ENCODE measurements at places on chromosomes 2 and 18.

DNA sequence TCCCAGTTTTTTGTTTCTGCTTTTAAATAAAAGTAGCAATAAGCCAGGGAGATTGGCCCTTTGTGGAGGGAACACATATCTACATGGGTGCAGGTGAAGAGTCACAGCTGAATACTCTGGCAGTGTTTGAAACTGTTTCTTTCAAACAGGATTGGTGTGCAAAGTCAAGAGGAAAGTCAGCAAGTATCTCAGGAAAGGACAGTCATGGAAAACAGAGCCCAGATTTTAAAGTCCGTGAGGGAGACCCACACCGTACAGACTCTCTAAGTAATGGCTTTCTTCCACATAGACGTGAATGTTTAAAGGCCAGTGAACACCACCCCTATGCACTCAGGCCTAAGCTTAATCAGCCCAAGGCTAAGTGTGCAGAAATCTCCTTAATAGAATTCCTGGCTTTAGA lies 95.3 kb downstream of the GFPT1 start:
- DNase-seq: no peak

GRCh38 chr18:22591222-22591621 lies 173.5 kb upstream of the CTAGE1 start:
- DNase-seq: no peak

- DNase-seq: no peak
Measured at GRCh38 chr2:24365826-24366225, 5.5 kb upstream of the ITSN2 start.

- no peak for DNase-seq
Measured at GRCh38 chr18:8279346-8279745, 329.9 kb upstream of the RAB12 start.

DNA sequence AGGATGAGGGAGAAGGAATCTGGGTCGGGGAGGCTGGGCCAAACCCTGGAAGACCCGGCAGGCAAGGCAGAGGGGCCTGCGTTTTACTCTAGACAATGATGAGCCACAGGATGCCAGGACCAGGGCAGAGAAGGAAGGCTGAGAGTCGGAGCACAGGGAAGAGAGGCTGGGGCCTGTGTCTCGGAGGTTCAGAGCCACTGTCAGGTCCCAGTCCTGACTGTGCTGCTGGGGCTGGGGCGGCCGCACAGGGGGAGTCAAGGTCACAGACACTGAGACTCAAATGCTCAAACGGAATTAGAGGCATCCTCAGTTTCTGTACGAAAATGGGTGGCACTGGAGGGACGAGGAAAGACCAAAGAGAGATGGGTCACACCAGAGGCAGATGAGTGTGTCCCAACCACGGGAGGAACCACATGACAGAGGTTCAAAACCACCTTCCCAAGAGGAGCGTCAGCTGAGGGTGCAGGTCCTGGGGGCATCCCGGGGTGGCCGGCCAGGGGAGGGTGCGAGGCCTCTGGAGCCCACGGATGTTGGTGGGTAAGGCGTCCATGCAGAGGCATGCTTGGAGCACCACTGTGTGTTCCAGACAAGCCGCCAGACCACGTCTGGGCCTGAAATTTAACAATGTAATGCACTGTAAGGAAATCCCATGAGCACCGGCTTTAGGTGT lies 14.7 kb downstream of the HDAC4 start:
- no peak for DNase-seq

DNA sequence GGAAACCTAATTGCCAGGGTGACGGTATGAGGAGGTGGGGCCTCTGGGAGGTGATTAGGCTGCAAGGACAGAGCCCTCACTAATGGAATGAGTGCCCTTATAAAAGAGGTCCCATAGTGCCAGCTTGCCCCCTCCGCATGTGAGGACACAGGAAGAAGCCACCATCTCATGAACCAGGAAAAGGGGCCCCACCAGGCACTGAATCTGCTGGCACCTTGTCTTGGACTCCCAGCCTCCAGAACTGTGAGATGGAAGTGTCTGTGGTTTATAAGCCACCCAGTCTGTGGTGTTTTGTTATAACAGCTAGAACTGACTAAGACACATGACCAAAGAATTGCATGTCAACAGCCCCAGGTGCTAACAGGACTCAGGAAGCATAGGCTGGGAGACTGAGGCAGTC lies 214.3 kb downstream of the MGAT5 start:
- no peak for DNase-seq

- no peak for DNase-seq
Measured at GRCh38 chr2:51025906-51026555, 5.9 kb downstream of the NRXN1 start.

DNA sequence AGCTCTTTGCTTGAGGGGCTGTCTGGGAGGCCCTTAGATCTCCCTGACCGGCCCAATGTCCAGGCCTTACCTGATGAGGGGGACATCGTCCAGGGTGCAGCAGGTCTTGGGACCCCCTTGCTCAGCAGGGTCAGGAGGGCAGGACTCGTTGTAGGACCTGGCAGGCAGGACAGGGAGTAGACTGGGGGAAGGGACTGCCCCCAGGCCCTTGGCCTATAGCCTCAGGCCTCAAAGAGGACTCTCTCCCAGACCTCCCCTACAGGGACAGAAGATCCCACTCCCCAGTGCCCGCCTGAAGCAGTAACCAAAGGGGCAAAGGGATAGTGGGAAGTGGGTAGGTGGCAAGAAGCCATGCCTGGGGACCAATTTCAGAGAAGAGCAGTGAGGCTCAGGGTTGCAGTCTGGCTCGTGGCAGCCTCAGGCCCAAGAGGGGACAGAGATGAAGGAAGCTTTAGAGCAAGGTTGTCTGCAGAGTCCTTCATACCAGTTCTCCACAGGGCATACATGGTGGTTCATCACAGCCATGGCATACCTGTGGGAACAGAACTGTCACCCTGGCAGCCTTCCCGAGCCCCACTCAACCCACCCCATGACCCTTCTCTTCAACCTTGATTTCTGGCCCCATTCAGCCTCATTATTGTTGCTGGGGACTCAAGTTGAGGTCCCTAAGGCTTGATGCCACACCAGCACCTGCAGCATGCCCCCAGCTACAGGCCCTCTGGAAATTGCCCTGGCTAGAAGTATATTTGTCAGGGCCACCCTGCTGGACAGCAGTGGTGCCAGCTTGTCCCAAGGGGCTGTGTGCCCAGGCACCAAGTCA lies 1.3 kb downstream of the TMEM150A start:
- DNase-seq: no peak

- no peak for DNase-seq
Measured at GRCh38 chr2:32220445-32220844, 44.2 kb downstream of the NLRC4 start.

- no peak for DNase-seq
Measured at GRCh38 chr2:40725040-40725439, 273.1 kb upstream of the SLC8A1 start.

DNA sequence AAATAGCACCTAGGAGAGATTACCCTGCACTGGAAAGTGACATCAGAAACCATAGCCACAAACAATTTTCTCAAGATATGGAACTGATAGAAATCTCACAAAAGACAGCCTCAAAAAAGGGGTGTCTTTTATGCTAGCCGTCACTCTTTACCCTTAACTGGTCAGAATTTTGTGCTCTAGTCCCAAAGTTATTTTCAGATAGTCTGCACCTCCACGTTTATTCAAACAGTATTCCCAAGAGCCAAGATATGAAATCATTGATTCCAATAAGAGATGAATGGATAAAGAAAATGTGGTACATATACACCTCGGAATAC lies 23.5 kb upstream of the PMAIP1 start:
- DNase-seq: no peak

- no peak for DNase-seq
Measured at GRCh38 chr2:199115169-199115568, 342.6 kb downstream of the SATB2 start.

- no peak for DNase-seq
Measured at GRCh38 chr2:120289221-120289906, 36.7 kb downstream of the RALB start.

- DNase-seq: no peak
Measured at GRCh38 chr2:25358836-25359235, 17.1 kb upstream of the DNMT3A start.

GRCh38 chr18:58044370-58045241 lies 580 bp downstream of the NEDD4L start:
- DNase-seq: peak; percentile 62

DNA sequence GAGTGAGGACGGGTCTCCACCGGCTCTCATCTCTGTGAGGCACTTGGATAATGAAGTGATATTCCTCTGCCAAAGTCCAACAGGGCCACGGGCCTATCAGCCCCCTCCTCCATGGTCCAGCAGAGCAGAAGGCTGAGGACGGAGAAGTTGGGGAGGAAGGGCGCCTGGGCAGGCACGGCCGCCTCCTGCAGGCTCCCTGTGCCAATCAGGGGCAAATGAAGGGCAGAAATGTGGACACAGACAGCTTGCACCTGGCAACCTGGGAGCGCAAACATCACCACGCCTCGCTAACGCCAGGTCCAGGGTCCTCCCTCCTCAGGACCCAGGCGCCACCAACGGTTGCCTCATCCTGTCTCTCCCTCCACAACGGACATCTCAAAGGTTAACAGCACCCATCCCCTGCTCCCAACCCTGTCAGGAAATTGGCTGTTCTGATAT lies 24.3 kb downstream of the SMAD7 start:
- no peak for DNase-seq

- no peak for DNase-seq
Measured at GRCh38 chr2:149049142-149049541, 10.6 kb downstream of the LYPD6B start.

- DNase-seq: no peak
Measured at GRCh38 chr2:16335604-16335930, 330.1 kb downstream of the CYRIA start.

GRCh38 chr18:11750581-11751310 lies 61.7 kb downstream of the GNAL start:
- DNase-seq: no peak

- DNase-seq: no peak
Measured at GRCh38 chr2:241894681-241895426, 25.3 kb downstream of the RTP5 start.

GRCh38 chr18:69257861-69258458 lies 142.7 kb upstream of the DOK6 start:
- no peak for DNase-seq

DNA sequence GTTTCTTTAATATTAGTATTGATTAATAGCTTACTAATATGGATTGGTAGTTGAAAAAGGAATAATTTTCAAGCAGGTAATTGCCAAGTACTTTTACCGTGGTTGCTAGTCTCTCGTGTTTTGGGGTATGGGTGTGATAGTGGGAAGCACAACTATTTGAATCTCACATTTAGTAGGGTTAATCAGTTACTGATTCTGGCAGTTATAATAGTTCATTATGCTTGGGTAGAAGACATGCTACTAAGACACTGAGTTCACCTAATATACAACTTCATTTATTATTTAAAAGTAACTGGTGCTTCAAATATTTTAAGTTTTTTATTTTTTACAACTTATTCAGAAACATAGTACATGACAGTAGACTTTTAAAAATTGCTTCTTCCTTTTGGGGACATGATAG lies 33.5 kb downstream of the SOCS6 start:
- DNase-seq: no peak

Measured in breast epithelium (tissue), 4 donors.